ENCODE measurements at places on chromosomes 3 and 15. TPM values are rescaled to one million over a fixed set of nuclear protein-coding genes. Genes with fewer than 3 reads are reported as not detected.

The CEP97 gene
- 7.5 TPM for total RNA-seq

The CHRFAM7A gene
- total RNA-seq, result 8.5 TPM

The DAZL gene
- not detected for total RNA-seq

The ZNF501 gene
- total RNA-seq, result 6.9 TPM

The MAP1A gene
- 2.5 TPM for total RNA-seq

The PGBD4 gene
- 0.96 TPM for total RNA-seq

The BCL2A1 gene
- total RNA-seq, result not detected

The CHRNA3 gene
- total RNA-seq, result 0.46 TPM

The HRG gene
- total RNA-seq, result 0.13 TPM

The TMEM207 gene
- total RNA-seq, result not detected

The SCG3 gene
- total RNA-seq, result 0.14 TPM

The ISY1 gene
- 27.7 TPM for total RNA-seq

The KLHL6 gene
- total RNA-seq, result not detected

The PCSK6 gene
- total RNA-seq, result 8.4 TPM

The APPL1 gene
- 25.9 TPM for total RNA-seq

The ZSCAN29 gene
- total RNA-seq, result 29.5 TPM

Measured in kidney epithelial cell (primary cell).